PC-9 (cell line): ENCODE measurements at places on chromosomes 4 and X. TPM values are rescaled to one million over a fixed set of nuclear protein-coding genes. Genes with fewer than 3 reads are reported as not detected.

DNA sequence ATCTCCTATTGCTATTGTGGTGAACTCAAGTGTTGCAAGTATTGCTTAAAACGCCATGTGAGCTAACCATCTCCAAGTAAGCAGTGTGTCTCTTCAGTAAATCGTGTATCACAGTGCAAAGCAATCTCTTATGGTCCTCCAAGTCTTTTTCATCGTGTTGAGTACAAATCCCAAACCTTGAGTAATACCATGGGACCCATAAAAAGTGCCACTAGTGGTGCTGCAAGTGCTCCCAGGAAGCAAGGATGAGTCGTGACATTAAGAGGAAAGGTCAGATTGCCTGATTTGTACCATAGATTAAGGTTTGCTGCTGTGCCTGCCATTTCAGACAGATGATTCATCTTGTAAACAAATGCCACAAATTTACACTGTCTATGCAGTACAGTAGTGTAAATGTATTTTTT lies 66.9 kb upstream of the BMPR1B start:
- no peaks in the 10 kb centered on the region for H3K27me3 ChIP-seq
- DNase-seq, result no peak
- peaks cover 11% of the 10 kb centered on the region for H3K4me1 ChIP-seq
- no peaks in the 10 kb centered on the region for H3K36me3 ChIP-seq

GRCh38 chrX:84666086-84666485 lies 163.8 kb upstream of the HDX start:
- no peaks in the 10 kb centered on the region for H3K4me1 ChIP-seq
- no peak for DNase-seq
- no peak overlapping the region for H3K4me3 ChIP-seq
- H3K27me3 ChIP-seq, result no peaks in the 10 kb centered on the region

The MAGEA10 gene
- total RNA-seq, result not detected in 2 replicates

The XAGE1A gene
- not detected in 2 replicates for total RNA-seq

The ARAF gene
- total RNA-seq, result 27.3 and 31.1 TPM in 2 replicates
